ENCODE measurements at places on chromosomes 4 and X.

GRCh38 chr4:33063241-33063640 is 2343.1 kb downstream of the PCDH7 start:
- DNase-seq, result no peak

- DNase-seq, result peak; percentile 62
These were observed 13.8 kb downstream of the RNF4 start for GRCh38 chr4:2482693-2483092.

GRCh38 chr4:26412381-26413372 is 77.6 kb downstream of the CCKAR start:
- DNase-seq, result no peak

- peak; percentile 38 for DNase-seq
These were observed 73.5 kb upstream of the RAP2C start for GRCh38 chrX:132292793-132293192.

DNA sequence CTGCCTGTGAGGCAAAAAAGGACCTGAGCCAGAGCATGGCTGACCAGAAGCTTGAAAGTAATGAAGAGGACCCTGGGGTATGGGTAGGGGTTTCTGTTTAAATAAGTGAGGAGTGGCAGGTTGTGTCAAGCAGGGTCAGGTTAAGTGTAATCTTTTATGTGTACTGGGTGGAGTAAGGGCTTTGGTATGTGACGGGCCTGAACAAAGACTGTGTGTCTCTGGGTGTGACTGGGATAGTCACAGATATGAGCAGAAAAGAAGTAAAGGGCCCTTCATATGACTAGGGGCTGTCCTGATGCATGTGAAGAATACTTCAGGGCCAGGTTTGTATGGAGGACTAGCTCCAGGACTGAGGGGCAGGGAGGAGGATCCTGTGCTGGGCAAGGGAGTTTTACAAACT is 82.4 kb downstream of the ITIH6 start:
- no peak for DNase-seq

DNA sequence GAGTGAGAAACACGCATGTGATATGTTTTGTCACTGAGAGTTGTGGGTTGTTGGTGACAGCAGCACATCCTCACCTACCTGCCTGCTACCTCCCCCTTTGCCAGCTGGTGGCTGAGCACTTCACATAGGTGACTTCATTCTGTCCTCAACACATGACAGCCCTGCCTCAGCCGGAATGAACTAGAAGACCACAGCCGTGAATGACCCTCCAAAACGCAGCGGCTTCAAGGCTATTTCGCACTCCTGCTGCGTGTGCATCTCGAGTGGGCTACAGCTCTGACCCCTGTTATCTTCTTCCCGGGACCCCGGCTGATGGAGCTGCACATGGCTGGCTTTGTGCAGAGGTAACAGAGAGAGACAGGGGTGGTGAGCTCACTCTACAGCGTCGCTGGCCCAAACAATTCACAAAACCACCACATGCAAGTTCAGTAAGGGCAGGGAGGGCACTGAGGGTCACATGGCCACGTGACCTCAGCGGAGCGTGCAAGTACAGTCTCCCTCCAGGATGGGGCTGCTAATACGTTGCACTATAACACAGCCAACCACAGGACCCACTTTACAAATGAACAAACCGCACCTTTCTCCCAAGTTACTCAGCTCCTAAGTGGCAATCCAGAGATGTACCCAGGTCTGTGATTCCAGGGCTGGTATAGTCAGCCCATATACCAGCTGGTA is 6.3 kb upstream of the PPP2R2C start:
- DNase-seq, result no peak

DNA sequence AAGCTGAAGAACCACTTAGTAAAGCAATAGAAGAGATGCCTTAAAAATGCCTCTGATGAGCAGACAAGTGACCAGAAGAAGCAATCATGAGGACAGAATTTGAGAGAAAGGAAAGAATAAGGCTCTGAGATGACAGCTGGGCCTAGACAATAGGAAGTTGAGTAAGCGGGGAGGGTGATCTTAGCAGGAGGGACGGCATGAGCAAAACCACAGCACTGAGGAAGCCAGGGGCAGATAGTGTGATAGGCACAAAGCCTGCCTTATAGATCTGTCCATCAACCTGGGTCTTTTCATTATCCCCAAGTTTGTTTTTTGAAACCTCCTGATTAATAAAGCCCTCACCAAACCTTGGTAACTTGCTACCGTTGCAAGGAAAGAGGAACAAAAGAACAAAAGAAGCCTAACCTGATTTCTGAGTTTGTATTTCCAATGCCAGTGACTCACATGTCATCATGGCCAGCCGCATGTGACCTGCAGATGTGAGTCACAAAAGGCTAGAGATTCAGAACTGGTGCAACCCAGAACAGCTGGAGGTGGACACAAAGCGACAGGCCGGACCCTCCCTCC is 55.7 kb upstream of the PPARGC1A start:
- DNase-seq, result no peak

DNA sequence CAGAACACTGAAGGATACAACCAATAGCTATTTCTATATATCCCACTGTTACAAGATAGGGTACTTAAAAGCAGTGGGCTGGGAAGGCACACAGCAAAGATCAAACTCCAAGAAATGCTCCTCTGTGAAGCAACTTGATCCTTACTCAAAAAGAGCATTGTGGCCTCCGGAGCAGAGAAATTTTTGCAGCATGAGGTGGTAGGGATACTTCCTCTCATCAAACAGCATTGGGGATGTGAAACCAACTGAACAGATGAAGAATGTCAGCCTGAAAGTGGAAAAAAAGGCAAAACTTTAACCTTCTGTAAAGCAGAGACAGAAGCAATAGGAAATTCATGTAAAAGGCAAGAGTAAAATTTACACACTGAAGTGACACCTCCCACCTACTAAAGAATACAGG is 92.2 kb downstream of the HUWE1 start:
- DNase-seq, result no peak

DNA sequence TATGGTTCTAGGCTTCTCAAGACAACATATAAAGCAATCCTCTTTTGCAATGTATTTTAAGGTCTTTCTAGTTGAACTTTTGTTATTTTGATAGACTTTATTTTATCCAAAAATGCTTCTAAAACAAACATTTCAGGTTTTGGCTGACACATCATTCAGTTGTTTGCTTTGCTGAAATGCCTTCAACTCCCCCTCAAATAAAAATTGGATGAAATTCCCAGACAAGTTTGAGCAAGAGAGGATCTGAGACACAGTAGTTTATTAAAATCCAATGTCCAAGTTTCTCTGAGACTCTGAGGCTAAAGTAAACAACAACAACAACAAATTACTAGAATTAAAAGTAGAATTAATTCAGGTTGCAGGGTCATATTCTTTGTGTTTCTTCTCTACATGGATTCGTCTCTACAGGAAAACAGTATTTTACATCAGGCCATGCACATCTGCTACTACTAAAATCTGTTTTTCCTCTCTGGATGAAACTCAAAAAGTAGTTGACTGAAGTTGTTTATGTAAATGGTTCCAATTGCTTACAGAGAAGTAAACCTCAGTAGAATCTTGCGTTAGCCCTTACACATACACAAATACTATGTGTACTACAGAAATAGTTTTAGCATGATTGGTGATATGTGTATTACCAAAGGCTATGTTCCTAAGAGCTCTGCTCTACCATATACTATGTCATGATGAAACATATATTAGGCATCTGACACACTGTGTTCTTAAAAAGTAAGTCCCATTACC is 64.9 kb downstream of the PRSS12 start:
- DNase-seq, result no peak

- DNase-seq, result no peak
These were observed 97.3 kb downstream of the SHROOM4 start for GRCh38 chrX:50716706-50717105.

GRCh38 chr4:13844740-13845139 is 217.2 kb upstream of the BOD1L1 start:
- no peak for DNase-seq

DNA sequence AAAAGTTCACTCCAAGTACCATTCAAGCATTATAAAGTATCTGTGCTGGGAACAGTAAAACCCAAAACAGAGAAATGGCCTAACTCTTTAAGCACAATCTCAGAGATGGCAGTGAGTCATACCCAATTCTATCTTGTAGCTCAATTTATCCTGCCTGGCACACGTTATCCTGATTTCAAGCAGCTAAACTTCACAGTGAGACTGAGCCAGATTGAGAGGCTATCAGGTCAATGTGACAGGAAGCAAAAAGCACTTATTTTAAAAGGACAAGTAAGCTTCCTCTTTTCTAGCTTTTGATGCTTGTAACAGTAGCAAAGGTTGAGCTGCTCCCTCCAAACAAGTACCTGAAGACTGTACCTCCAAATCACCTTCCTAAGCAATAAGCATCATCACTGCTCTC is 324.9 kb downstream of the NAF1 start:
- no peak for DNase-seq

- DNase-seq, result peak; percentile 18
These were observed 142.3 kb downstream of the SH3KBP1 start for GRCh38 chrX:19745077-19745476.

GRCh38 chr4:71830-72229 is 18.7 kb downstream of the ZNF595 start:
- DNase-seq, result no peak

GRCh38 chr4:128521156-128521555 is 233.5 kb upstream of the PGRMC2 start:
- DNase-seq, result peak; percentile 71

DNA sequence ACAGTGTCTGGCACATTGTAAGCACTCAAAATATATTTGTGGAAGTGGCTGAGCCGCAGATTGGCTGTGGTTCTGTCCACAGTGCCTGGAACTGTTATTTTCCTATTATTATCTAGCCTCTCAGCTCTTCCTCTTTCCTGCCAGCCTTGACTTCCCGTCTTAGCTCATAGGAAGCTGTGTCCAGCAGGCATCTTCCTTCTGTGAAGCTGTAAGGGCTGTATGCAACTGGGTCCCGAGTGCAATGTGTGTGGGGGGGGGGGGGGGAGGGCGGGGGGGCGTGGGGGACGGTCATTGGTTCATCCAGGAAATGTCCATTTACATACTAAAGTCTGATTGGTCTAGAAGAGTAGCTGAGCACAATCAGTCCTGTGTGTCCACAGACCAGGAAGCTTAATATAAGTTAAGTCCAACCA is 210.7 kb downstream of the PDGFRA start:
- DNase-seq, result peak; percentile 53

GRCh38 chr4:153748378-153748777 is 11.4 kb downstream of the RNF175 start:
- DNase-seq, result no peak

- DNase-seq, result peak; percentile 0
These were observed 53.9 kb upstream of the ZNF157 start for GRCh38 chrX:47316276-47317025.

DNA sequence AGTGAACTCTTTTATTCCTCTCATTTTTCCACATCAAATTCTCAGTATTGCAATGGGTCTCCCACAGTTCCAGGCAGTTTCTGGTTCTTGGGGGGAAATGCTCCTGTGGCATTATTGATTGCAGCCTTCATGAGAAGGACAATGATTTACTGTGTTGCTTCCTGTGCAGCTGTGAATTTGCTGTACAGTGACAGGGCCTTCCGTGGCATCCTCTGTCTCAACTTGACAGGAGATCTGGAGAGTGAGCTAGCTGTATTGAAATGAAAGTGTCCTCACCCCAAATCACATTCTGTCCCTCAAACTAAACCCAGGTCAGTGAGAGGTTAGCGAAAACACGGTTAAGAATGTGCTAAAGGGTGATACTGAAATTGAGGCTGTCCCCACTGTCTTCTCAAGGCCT is 77.1 kb upstream of the ATOH1 start:
- no peak for DNase-seq

DNA sequence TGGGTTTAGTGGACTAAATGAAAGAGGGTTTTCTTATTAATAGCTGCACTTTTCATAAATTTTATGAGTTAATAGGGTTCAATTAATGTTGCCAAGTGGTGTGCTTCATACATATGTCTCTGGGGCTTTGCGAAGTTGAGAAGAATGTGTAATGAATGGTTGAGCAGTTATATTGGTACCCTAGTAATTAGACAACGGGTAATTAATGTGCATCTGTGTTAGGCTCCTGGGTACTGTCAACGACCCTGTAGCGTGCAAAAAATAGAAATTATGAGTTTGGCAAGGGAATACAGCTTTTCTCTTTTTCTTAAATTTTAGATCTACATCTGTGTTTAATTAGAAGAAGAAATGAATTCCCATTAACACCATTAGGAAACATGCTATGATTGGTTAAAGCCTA is 1027.7 kb downstream of the ARAP2 start:
- DNase-seq, result no peak

- peak; percentile 47 for DNase-seq
These were observed 294.7 kb downstream of the NAF1 start for GRCh38 chr4:162871990-162872389.

- DNase-seq, result no peak
These were observed 333.3 kb downstream of the PDGFC start for GRCh38 chr4:156638334-156638733.

DNA sequence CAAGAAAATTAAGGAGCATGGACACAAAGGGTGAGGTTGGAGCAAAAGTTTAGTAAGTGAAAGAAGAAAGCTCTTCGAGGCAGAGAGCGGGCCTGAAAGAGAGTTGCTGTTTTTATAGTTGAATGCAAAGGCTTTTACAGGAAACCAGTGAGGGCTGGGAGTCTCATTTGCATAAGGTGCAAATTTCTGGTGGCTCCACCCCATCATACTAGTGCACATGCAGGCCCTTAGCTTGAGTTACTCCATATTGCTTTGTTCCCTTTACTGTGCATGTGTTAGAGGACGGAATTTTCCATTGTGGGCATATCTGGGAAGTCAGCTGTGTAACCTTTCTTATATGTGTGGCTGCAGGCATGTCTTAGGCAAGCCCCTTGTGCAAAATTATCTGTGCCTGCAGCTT is 48.0 kb downstream of the CPE start:
- DNase-seq, result no peak

DNA sequence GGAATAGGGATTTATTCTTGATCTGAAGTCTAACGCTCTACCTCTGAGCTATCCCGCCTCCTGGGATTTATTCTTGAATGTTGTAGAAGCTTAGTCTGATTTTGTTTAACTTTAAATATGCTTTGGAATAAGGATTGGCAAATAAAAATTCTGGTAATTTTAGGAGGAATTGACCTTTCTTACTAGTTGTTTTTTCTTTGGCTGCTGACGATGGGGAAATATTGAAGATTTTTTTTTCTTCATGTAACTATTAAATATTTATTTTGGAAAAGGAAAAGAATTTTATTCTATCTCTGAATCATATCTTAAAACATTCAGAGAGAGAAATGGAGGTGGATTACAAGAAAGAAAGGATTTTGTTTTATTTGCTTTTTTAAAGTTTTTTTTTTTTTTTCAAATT is 122.9 kb downstream of the PDLIM5 start:
- no peak for DNase-seq

GRCh38 chrX:149372866-149373265 is 132.2 kb downstream of the IDS start:
- no peak for DNase-seq

DNA sequence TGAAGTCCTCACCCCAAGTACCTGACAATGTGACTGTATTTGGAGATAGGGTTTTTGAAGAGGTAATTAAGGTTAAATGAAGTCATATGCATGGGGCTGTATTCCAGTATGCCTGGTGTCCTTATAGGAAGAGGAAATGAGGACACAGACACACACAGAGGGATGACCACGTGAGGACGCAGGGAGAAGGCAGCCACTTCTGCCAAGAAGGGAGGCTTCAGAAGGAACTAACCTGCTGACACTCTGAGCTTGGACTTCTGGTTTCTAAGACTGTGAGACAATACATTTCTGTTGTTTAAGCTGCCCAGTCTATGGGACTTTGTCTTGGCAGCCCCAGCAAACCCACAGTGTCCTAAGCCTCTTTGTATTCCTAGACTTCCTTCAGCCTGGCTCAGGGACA is 3.0 kb upstream of the SLC2A9 start:
- no peak for DNase-seq
